ENCODE measurements at places on chromosomes 2 and 18.

- DNase-seq = no peak
Measured at GRCh38 chr2:239688840-239689239, 288.0 kb upstream of the HDAC4 start.

- DNase-seq = no peak
Measured at GRCh38 chr2:10132596-10132995, 10.1 kb downstream of the RRM2 start.

- no peak for DNase-seq
Measured at GRCh38 chr18:25464227-25464626, 112.3 kb upstream of the ZNF521 start.

DNA sequence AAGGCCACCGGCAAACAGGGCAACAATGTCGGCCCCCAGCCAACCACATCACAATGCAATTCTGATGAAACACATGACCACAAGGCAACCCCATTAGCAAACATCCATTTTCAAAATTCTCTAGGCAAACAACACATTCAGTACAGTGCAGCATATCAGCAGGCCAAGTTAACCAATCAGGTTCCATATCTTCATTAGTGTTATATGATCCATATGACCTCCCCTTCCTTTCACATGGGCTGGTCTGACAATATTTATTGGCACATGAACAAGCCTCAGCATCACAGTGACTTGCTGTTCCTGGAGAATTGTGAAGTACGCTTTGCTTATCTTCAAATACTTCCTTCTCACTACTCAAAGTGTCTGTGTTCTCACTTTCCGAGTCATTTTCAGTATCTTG lies 19.8 kb downstream of the RNF103 start:
- DNase-seq = no peak

DNA sequence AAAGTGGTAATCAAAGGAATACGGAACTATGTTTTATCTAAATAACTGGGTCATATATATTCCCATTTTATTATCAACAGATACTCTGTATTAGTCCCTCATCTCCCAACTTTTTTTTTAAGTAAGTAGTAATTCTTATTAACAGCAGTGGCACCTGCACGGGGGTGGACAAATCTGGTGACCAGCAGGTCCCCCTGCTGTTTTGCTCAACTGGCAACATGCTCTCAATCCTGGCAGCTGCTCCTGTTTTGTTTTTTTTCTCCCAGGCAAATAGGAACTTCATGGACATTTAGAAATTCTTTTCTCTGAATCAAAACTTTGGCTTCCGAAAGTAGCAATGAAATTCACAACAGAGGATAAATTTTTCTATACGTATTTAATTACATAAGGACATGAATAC lies 193.5 kb downstream of the SS18 start:
- DNase-seq = no peak

DNA sequence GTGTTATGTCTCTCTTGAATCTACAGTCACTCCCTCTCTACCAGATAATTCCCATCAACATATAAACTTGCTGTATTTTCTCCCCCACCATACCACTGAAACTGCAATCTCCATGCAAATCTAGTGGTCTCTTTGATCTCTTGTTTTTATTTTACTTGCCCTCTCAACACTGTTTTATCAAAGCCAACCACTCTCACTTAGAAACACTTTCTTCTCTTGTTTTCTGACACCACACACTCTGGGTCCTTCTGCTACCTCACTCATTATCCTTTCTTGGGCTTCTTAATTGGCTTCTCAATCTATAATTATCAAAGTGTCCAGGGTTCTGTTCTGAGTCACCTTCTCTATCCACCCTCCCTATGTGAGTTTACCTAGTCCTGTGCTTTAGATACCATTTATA lies 2.0 kb upstream of the MCFD2 start:
- no peak for DNase-seq

DNA sequence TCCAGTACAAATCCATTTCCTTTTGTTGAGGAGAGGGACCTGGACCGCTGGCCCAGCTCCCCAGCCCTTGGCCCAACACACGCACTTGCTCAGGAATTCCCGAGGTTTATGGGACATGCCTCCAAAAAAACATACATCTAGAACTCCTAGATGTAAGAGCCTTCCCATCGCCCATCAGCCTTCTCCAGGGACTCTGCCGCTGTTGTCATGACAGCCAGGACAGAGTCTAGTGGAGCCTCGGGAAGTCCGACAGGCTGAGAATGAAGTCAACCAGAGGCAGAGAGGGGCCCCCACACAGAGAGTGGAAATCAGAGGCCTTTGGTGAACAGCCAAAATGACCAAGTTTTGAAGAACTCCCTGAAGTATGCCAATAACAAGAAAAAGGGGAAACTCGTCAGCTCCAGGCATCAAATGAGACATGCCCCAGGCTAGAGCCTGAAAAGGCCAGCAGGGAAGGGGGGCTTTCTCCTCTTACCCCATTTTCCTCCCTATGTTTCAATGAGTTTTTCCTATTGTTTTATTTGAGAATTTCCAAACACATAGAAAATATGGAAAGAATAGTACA lies 43.2 kb upstream of the CAB39 start:
- DNase-seq = no peak

GRCh38 chr18:2053490-2054089 lies 517.7 kb downstream of the METTL4 start:
- no peak for DNase-seq
